Activated CD4-positive, alpha-beta T cell treated with anti-CD3 and anti-CD28 coated beads, Interleukin-2, amount 50 U/mL, for 48 hours (primary cell): ENCODE measurements at places on chromosomes 2 and 18.

GRCh38 chr2:163734401-163734800 is 1.4 kb downstream of the FIGN start:
- DNase-seq, result no peak

DNA sequence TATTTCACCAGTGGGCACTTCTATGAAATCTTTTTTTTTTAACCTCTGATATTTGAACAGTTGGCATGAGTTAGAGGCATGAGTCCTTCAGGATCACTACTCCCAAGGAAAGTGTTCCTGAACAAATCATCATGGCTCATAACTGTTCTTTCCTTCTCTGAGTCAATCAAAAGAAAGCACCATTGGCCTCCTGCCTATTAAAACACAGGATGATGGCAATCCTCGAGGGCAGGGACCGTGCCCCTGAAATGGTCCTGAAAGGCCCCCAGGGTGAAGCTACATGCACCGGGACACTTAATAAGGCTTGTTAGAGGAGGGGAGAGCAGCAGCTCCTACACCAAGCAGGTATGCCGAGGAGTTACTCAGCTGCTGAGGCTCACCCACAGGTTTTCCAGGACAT is 43.5 kb downstream of the SLC14A2 start:
- DNase-seq, result no peak

DNA sequence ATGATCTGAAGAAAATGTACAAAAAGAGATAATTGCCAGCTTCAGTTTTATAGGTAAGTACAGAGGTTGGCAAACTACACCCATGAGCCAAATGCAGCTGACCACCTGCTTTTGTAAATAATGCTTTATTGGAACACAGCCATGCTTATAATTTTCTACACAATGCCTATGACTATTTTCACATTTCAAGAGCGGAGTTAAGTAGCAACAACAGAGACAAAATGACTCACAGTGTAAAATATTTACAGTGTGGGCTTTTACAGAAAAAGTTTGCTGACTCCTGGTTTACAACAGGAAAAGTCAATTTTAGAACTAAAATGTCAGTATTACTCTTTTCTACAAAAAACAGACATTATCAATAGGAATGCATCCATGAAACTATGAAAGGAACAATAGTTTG is 26.0 kb downstream of the CWC22 start:
- no peak for DNase-seq

DNA sequence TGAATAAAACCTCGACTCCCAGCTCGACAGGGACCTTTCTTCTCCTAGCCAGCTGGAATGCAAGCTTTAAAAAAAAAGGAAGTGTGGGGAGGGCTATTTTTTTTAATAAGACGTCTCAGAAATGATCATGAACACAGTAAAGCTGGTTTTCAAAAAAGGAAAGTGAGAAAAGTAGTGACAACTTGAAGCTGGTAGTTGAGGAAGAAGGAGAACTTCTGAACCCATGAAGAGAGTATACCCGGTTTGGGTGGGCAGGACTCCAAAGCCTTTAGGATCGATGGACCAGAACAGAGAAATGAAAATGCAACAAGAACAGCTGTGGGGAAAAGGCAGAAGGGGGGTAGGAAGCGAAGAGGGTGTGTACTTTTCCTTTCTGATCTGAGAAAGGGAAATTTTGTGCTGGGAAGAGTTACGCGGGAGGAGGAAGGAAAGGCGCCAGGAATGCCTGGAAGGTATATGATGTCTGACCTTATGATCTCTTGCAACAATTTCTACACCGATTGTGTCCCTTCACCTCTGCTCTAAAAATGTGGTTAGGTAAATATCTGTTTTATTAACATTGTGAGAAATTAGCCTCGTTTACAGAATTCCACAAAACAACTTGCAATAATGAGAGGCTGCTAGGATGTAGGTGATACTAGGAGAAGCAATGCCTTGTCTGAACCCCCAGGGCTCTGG is 22.6 kb upstream of the CYP1B1 start:
- DNase-seq, result no peak

- no peak for DNase-seq
Measured at GRCh38 chr2:222606306-222606705, 49.6 kb downstream of the FARSB start.

DNA sequence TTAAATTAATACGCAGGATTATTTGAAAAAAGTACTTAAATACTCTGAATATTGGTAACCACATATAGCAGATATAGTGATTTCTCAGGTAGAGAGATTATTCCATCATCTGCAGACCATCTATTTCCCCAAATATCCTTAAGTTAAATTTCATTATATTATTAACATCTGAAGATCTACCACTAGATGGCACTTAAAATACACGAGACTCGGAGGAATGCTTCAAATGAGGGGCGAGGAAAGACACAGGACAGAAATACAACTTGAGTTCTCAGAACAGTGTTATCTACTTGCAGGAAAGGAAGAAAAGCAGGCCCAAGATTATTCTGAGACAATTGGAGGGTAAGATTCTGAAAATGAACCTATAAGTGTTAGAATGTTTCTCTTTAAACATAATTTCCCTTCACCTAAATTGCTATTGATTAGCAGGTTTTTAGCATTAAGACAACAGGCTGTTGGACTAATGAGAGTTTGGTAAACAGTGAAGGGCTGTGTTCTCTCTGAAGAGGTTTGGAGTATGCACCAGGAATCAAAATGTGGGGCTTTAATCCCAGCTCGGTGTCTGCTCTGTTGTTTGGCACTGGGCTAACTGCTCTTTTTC is 76.9 kb upstream of the GCFC2 start:
- no peak for DNase-seq

DNA sequence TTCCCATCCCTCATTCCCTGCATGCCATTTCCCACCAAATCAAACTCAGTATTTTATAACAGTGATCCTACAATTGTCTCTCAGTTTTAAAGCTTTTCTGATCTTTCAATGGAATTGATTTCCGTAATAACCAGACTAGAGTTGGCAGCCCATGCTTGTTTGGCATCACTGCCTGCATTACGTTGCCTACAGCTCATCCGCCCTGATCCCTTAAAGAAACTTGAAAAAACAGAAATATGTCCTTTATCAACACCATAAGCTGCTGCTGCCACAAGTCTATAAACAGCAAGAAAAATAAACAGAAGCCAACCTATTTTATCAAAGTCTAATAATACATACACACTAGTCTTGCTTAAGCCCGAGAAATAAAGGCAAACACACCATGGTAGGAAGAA is 331.0 kb downstream of the METTL4 start:
- no peak for DNase-seq

GRCh38 chr2:67135208-67135607 is 261.9 kb upstream of the ETAA1 start:
- no peak for DNase-seq

DNA sequence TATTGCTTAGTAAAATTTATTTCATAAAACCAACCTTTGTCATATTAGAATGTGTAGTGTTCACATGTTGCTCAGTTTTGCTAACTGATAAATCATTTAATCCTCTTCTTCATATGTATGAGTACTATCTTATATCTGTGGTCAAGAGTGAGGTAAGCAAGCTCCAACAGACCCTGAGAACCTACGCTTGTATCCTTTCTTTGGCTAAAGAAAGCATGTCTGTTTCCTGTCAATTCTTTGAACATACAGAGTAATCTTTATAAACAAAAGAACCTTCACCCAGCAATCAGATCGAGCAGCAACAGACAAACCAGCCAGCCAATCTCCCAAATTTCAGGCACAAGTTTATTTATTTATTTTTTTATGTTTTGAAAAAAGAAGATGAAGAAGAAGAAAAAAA is 6.4 kb downstream of the ADCYAP1 start:
- DNase-seq, result no peak

GRCh38 chr2:112293636-112294401 is 18.4 kb downstream of the ZC3H6 start:
- no peak for DNase-seq

GRCh38 chr2:54403512-54404238 is 52.5 kb upstream of the SPTBN1 start:
- DNase-seq, result no peak

DNA sequence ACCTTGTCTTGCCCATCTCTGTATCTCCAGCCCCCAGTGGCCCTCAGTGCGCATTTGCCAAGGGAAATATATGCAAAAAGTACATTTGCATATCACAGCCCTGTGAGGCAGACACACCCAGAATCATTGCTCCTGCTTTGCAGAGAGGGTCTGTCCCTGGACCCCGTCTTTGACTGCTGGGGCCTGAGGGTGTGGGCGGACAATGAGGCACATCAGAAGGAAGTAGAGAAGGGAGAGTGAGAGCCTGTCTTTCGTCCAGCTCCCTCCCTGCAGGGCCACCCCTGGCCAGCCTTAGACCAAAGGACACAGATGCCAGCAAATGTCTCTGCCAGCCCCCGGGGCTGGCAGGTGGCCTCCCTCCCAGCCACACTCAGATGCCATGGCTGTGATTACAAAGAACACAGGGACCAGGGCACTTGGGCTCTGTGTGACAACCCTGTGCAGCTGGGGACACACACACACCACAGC is 516.2 kb upstream of the MYT1L start:
- no peak for DNase-seq

- no peak for DNase-seq
Measured at GRCh38 chr2:158487419-158487818, 30.7 kb downstream of the PKP4 start.

GRCh38 chr2:200319548-200320337 is 13.2 kb downstream of the SPATS2L start:
- no peak for DNase-seq

DNA sequence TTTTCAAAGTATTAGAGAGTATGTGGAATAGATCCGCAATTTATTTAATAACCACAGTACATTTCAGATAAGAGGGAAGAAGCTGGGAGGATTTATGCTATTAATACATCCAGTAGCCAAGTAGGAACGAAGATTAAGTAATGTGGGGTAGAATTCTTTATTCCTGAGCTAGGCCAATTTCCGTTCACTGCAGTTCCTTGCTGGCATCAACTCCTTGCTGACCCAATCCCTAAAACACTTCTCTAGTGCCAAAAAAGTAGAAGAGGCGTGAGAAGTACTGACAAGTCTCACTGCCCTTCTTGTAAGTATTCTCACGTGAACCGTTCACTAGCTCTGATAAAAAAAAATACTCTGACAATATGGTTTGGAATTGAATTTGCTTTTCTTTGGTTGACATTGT is 211.4 kb downstream of the EPHA4 start:
- DNase-seq, result no peak

- DNase-seq, result no peak
Measured at GRCh38 chr2:119692954-119693353, 14.0 kb downstream of the TMEM177 start.

- no peak for DNase-seq
Measured at GRCh38 chr2:58558881-58559280, 317.8 kb upstream of the FANCL start.

DNA sequence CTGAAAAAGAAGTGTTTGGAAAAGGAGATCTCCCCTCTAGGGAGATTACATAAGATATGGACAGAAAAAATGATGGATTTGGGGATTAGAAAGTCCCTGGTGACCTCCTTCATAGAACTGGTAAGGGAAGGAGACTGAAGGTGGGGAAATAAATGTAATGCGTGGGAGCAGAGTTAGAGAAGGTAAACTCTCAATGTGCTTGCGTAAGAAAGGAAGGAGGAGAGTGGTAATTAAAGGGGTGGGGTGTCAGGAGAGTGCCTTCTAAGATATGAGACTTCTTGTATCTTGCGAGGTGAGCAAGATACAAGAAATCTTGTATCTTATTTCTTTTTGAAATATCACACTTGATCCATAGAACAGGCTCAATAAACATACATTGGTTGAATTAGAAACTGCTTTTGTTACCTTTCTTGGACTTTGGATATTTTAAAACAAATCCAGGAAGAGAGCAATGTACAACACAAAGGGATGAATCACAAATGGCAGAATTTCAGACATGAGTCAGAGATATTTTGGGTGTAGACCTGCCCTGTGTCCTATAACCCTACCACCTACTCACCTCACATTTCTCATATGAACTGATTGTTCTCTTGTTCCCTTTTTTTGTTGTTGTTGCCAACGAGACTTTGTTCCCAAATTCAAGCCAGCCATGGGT is 342.4 kb downstream of the INSIG2 start:
- DNase-seq, result no peak

- no peak for DNase-seq
Measured at GRCh38 chr2:23485841-23486683, 101.1 kb downstream of the KLHL29 start.

DNA sequence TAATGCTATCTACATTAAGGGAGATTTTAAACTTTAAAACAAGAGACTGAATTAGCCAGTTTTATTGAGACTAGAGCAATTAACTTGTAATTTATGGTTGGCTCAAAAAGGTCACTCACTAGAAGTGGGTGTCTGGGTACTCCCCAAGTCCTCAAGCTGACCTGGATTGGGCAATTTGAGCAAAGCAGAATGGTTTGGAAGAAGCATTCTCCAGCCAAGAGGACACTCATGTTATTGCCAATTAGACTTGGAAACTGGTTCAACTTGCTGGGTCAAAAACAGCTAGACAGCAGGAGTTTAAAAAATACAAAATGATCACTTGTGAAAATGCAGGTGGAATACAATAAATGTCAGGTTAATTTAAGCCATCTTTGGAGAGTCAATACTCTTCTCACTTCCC is 29.5 kb upstream of the MYO1B start:
- DNase-seq, result no peak

GRCh38 chr2:240519396-240520129 is 38.2 kb downstream of the ANKMY1 start:
- no peak for DNase-seq

DNA sequence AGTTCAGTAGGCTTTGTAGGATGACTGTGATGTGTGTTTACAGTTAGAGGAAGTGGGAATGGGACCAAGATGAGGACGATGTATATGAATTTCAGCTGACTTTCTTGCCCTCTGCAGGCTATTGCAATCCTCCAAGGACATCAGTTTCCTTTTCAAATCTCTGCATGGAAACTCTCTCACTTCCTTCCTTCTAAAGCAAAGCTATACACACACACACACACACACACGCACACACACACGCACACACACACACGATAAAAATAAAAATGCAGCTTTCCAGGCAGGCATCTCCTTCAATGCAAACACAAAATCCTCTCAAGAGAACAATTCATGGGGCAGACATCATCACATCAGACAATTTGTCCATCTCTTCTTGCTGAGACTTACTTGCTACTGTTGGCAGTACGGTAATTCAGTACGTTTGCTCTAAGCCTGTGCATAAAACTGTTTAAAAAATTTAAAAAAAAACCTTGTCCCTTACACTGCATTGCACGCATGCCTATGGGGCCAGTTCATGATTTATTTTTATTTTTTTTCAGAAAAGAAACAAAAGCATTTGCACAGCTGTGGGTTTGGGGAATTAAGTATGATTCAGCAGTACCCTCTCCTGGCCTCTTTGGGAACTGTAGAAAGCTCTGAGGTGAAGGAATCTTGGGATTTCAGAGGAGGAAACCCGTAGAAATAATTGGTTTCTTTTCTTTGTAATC is 27.1 kb upstream of the ICOS start:
- no peak for DNase-seq

- no peak for DNase-seq
Measured at GRCh38 chr18:24395049-24395795, 2.4 kb downstream of the OSBPL1A start.

- DNase-seq, result no peak
Measured at GRCh38 chr2:42769583-42770287, 5.8 kb upstream of the OXER1 start.

GRCh38 chr2:113370478-113371091 is 66.9 kb upstream of the ZNG1B start:
- peak; percentile 71 for DNase-seq

- no peak for DNase-seq
Measured at GRCh38 chr2:240443891-240444301, 8.4 kb downstream of the GPC1 start.
